ENCODE measurements at places on chromosomes 13 and 19. TPM values are rescaled to one million over a fixed set of nuclear protein-coding genes. Genes with fewer than 3 reads are reported as not detected.
A peak's percentile ranks its signal among the peaks of the same experiment; 100 is the strongest.

HSH2D gene
- total RNA-seq = 6.7 TPM

GRCh38 chr13:46342538-46342937, 44.5 kb downstream of the RUBCNL start:
- no peaks in the 10 kb centered on the region for H3K4me1 ChIP-seq
- no peak overlapping the region for H3K27ac ChIP-seq
- H3K36me3 ChIP-seq = no peaks in the 10 kb centered on the region
- DNase-seq = no peak

DNA sequence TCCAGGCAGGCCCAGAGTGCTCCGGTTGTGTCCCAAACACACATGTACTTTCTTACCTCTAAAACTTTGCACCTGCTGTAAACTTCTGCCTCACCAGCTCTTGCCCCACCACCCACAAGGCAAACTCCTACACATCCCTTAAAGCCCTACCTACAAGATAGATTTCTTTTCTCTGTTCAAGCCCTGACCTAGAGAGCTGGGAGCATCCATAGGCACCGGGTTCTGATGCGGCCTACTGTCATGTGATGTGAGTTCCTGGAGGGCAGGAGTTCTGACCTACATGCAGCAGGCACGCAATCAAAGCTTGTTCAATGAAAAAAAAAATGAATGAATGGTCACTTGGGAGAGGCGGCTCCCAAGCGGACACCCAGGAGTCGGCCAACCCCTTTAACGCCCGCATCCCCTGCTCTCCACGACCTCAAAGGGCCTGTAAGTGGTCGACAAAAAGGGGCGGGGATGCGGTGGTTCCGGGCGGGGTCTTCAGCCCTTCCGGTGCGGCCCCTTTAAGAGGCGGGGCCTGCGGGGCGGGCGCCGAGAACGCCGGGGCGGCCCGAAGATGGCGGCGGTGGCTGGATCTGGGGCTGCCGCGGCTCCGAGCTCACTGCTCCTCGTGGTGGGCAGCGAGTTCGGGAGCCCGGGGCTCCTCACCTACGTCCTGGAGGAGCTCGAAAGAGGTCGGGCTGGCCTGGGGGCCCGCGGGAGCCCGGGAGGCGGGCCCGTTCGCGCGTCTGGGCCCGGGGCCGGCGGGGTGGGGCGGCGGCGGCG, at the start of gene MAP1S:
Gene MAP1S (plus strand): TSS at position 534 of the 765 bp plus-strand sequence. CDS start 23 bp downstream, at position 557.
- H3K27ac ChIP-seq = peak within 1 kb of the TSS; percentile 74
- H3K4me1 ChIP-seq = peaks cover 26% of the 10 kb centered on the region
- H3K36me3 ChIP-seq = peaks cover 15% of the 10 kb centered on the region
- peak; percentile 87 for DNase-seq
- H3K27me3 ChIP-seq = no peaks in the 10 kb centered on the region

GRCh38 chr13:44346534-44346933, 27.1 kb upstream of the SERP2 start:
- no peaks in the 10 kb centered on the region for H3K27me3 ChIP-seq
- H3K4me3 ChIP-seq = no peak overlapping the region

- peaks cover 12% of the 10 kb centered on the region for H3K27me3 ChIP-seq
- H3K4me1 ChIP-seq = peaks cover 43% of the 10 kb centered on the region
- H3K4me3 ChIP-seq = no peak overlapping the region
- H3K36me3 ChIP-seq = peaks cover 35% of the 10 kb centered on the region
- no peak for DNase-seq
Measured at GRCh38 chr19:7915250-7916102, 846 bp downstream of the TGFBR3L start.

- no peak overlapping the region for H3K4me3 ChIP-seq
- H3K27ac ChIP-seq = no peak overlapping the region
- no peaks in the 10 kb centered on the region for H3K27me3 ChIP-seq
- no peaks in the 10 kb centered on the region for H3K36me3 ChIP-seq
Measured at GRCh38 chr13:42603571-42603970, 29.6 kb downstream of the TNFSF11 start.

DNA sequence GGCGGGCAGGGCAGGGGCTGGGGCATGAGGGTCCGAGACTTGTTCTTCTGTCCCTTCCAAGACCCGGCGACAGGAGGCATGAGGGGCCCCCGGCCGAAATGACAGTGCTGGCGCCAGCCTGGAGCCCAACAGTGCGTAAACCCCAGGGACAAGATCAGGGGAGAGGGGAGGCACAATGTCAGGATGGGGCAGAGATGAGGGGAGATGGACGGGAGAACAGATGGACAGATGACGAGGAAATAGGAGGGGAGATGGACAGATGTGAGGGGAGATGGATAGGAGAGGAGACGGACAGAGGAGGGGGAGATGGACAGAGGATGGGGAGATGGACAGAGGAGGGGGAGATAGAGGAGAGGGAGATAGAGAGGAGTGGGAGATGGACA, 518 bp downstream of the FLT3LG start:
- no peaks in the 10 kb centered on the region for H3K27me3 ChIP-seq
- H3K36me3 ChIP-seq = peaks cover 7% of the 10 kb centered on the region
- H3K4me1 ChIP-seq = peaks cover 30% of the 10 kb centered on the region
- H3K4me3 ChIP-seq = peak overlapping the region; percentile 70

SPTBN4 gene
- 2.2 TPM for total RNA-seq

DNA sequence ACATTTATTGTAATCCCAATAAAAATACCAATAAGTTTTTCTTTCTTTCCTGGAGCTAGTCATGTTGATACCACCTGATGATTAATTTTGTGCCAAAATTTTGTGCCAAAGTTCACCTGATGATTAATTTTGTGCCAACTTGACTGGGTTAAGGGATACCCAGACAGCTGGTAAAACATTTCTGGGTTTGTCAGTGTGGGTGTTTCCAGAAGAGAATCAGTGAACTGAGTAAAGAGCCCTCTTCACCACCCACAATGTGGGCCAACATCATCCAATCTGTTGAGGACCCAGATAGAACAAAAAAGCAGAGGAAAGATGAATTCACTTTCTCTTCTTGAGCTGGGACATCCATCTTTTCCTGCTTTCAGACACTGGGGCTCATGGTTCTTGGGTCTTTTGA, 292.9 kb downstream of the LMO7 start:
- H3K27ac ChIP-seq = no peak overlapping the region
- H3K36me3 ChIP-seq = no peaks in the 10 kb centered on the region
- H3K27me3 ChIP-seq = no peaks in the 10 kb centered on the region

DNA sequence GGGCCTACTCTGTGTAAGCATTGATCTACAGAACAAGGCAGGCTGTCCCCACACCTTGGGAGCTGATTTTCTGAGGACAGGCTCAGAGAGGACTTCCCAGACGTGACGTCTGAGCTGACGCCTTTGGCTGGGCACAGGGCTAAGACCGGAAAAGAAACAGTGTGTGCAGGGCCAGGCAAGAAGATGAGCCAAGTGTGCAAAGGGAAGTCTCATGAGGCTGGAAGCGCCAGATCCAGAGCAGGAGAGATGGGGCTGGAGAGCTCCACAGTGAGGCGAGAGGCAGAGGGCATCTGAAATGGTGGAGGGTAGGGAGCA, 12.7 kb downstream of the IGLON5 start:
- no peak overlapping the region for H3K4me3 ChIP-seq
- no peak for DNase-seq
- no peak overlapping the region for H3K27ac ChIP-seq
- H3K4me1 ChIP-seq = peaks cover 7% of the 10 kb centered on the region
- peaks cover 42% of the 10 kb centered on the region for H3K27me3 ChIP-seq

GRCh38 chr13:113178070-113178895, 19.8 kb downstream of the PROZ start:
- H3K27me3 ChIP-seq = no peaks in the 10 kb centered on the region
- peaks cover 90% of the 10 kb centered on the region for H3K36me3 ChIP-seq
- no peaks in the 10 kb centered on the region for H3K4me1 ChIP-seq
- no peak for DNase-seq
- H3K27ac ChIP-seq = no peak overlapping the region

WDR88 gene
- total RNA-seq = not detected

DNA sequence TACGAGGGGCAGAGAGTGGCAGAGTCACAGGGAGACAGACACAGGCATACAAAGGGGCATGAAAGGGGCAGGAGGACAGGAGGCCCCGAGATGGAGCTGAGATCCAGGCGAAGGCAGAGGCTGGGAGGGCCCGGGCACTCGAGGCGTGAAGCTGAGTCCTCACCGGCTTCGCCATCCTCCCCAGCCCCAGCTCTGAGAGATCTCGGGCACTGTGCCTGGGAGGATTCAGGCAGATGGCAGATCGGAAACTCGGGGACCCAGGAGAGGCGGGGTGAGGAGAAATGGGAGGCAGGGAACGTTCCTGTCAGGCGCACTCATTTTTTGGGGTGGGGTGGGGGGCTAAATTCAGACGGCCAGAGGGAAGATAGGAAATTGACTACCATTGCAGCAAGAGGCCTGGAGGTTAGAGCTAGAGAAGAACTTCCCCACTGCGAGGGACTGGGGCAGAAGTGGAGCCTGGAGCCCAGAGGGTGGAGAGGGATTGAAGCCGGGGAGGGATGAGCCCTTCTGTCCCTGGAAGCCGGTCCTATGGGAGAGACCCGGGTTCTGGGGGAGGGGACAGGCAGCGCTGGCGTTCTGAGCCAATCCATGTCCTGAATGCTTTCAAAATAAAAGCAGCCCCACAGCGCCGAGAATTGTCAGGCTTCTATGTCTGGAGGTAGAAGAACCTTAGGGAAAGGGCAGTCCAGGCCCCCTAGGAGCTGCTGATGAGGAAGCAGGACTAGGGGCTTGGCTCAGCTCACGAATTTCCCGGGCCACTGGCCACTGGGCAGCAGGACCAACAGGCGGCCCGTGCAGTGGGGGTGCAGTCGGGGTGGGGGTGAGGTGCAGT, 12.6 kb downstream of the LRRC4B start:
- no peak for DNase-seq
- H3K27ac ChIP-seq = no peak overlapping the region
- no peaks in the 10 kb centered on the region for H3K36me3 ChIP-seq

CRX gene
- total RNA-seq = not detected

GPR12 gene
- total RNA-seq = not detected

Measured in stomach (tissue), 19 donors.